ENCODE measurements at places on chromosomes 12 and 14. TPM values are rescaled to one million over a fixed set of nuclear protein-coding genes. Genes with fewer than 3 reads are reported as not detected.

The IKZF4 gene
- not detected for total RNA-seq

The MORN3 gene
- total RNA-seq = 0.21 TPM

The IL31 gene
- total RNA-seq = not detected

The IRAK4 gene
- 13.0 TPM for total RNA-seq

The FITM1 gene
- 0.24 TPM for total RNA-seq

The ESPL1 gene
- 1.4 TPM for total RNA-seq

The CALM1 gene
- total RNA-seq = 358 TPM

The SLC38A4 gene
- total RNA-seq = 1.1 TPM

The TIGAR gene
- 11.6 TPM for total RNA-seq

The MLEC gene
- total RNA-seq = 76.6 TPM

The GNB3 gene
- total RNA-seq = not detected

The SFSWAP gene
- 10.4 TPM for total RNA-seq

The PMCH gene
- total RNA-seq = not detected

The GYS2 gene
- not detected for total RNA-seq

The EML5 gene
- 0.96 TPM for total RNA-seq

The GEMIN2 gene
- 54.0 TPM for total RNA-seq

The MIPOL1 gene
- total RNA-seq = 19.4 TPM

The GARIN6 gene
- not detected for total RNA-seq
